A549 treated with AZD2906 at 1 μM for 4 hours (cell line): ENCODE measurements at places on chromosomes 16 and 17. TPM values are rescaled to one million over a fixed set of nuclear protein-coding genes. Genes with fewer than 3 reads are reported as not detected.

LCAT gene
- 4.5 to 13.3 TPM (median 12.1 TPM) in 5 replicates for total RNA-seq

GCGR gene
- total RNA-seq = 0.14 to 0.55 TPM (median 0.34 TPM) in 5 replicates

SDR42E2 gene
- not detected in 5 replicates for total RNA-seq

SLC16A11 gene
- not detected in 5 replicates for total RNA-seq

C1QTNF8 gene
- 0.05 to 0.08 TPM in 2 of 5 replicates, not detected in the others for total RNA-seq

APOH gene
- total RNA-seq = 4.0 to 5.6 TPM (median 5.3 TPM) in 5 replicates

TEX19 gene
- total RNA-seq = 0.29 to 0.49 TPM (median 0.37 TPM) in 5 replicates

ZNF385C gene
- total RNA-seq = 0.14 to 0.39 TPM (median 0.20 TPM) in 5 replicates

ASPHD1 gene
- total RNA-seq = 14.6 to 28.2 TPM (median 22.7 TPM) in 5 replicates

EPOP gene
- 9.7 to 12.9 TPM (median 12.0 TPM) in 5 replicates for total RNA-seq

SLC52A1 gene
- total RNA-seq = 0.38 to 0.99 TPM (median 0.79 TPM) in 5 replicates

MLKL gene
- total RNA-seq = 39.2 to 45.0 TPM (median 41.1 TPM) in 5 replicates

ORC6 gene
- total RNA-seq = 38.1 to 44.3 TPM (median 40.6 TPM) in 5 replicates

CXCL16 gene
- total RNA-seq = 12.9 to 17.1 TPM (median 15.5 TPM) in 5 replicates

SHCBP1 gene
- 30.4 to 40.3 TPM (median 36.0 TPM) in 5 replicates for total RNA-seq

SLC35G6 gene
- not detected in 5 replicates for total RNA-seq

TPSAB1 gene
- total RNA-seq = 0.06 to 0.10 TPM in 2 of 5 replicates, not detected in the others

AIPL1 gene
- not detected in 5 replicates for total RNA-seq

FOXN1 gene
- total RNA-seq = 0.02 to 0.07 TPM (median 0.03 TPM) in 3 of 5 replicates, not detected in the others

NPIPA3 gene
- total RNA-seq = 0.37 to 2.0 TPM (median 1.1 TPM) in 5 replicates

CTRB1 gene
- total RNA-seq = not detected in 5 replicates

ACSM2A gene
- not detected in 5 replicates for total RNA-seq

CSH2 gene
- not detected in 5 replicates for total RNA-seq
